ENCODE measurements at places on chromosomes 13 and 19.

DNA sequence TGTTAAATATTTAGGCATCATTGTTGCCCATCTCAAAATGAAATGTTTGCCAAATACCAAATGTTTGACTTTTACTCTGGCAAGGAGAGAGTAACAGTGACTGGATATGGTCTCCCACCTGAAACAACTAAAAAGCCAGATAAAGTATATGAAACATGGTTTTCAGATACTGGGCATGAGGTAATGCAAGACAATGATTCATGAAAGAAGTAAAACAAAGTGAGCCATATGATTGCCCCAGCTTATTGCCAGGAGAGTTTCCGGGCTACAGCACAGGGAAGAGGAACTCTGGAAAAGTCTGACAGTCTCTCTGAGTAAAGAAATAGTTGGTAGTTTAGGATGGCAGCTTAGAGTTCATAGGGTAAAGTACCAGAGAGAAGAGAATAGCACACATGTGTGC lies 354.6 kb downstream of the DNAJC15 start:
- no peak for DNase-seq

DNA sequence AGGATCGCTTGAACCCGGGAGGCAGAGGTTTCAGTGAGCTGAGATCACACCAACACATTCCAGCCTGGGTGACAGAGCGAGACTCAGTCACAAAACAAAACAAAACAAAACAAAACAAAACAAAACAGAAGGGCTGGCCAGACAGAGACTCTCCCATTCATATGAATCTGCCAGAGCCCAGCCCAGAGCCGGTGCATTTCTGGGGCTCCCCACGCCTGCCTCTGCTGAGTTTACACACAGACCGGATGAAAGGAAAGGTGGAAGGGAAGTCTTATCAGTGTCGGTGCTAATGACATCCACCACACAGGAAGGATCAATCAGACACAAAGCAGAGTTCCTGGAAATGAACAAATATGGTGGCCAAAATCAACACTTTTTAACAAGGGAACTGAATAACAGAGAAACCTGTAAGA lies 6.8 kb downstream of the TRAPPC6A start:
- DNase-seq = no peak

GRCh38 chr19:1271528-1272422 lies 2.6 kb downstream of the CIRBP start:
- no peak for DNase-seq

- no peak for DNase-seq
Observed at GRCh38 chr19:24046550-24046949, 40.4 kb upstream of the ZNF254 start.

DNA sequence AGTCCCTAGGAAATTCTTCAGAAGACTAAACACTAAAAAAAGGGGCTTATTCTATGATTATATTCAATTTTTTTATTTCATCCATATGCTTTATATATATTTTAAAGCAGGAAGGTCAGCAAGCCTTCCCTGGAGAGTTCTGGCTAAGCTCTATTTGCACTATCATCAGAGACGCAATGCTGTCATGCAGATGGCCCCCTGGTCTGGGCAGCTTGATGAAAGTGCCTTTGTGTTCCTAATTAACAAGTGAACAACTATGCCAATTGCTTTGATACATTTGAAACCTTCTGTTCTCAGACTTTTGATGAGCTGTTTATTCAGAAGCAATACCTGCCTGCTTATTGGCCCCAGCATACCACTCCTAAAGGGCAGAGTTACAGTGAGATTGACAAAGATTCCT lies 1344.6 kb downstream of the OLFM4 start:
- DNase-seq = no peak

DNA sequence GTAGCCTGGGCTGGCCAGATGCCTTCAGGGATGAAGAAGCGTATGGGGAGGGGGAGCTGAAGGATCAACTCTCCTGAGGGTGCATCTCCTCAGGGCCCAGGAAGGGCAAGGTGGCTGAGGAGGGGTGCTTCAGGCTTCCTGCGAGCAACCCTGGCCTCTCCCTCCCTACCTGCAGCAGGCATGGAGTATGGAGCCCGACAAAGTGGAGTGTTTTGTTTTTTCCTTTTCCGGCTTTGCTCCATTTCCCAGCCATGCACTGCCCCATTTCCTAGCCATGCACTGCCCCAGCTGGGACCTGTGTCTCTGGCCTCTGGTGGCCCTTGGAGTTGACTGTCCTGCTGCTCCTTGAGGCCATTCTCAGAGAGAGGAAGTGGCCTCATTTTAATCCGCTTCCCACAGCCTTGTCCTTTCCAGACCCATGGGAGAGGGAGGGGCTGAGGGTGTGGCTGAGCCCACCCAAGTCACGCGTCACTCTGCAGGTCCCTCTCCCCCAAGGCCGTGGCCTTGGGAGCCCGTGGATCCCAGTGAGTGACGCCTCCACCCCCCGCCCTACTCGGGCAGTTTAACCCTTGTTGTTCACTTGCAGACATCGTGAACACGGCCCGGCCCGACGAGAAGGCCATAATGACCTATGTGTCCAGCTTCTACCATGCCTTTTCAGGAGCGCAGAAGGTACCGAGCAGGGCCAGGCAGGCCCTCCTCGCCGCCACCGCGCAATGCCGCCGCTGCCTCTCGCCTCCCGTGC lies 34.4 kb downstream of the CAPN12 start:
- DNase-seq = no peak

- DNase-seq = no peak
Observed at GRCh38 chr19:18514800-18515682, 6.8 kb downstream of the ELL start.

DNA sequence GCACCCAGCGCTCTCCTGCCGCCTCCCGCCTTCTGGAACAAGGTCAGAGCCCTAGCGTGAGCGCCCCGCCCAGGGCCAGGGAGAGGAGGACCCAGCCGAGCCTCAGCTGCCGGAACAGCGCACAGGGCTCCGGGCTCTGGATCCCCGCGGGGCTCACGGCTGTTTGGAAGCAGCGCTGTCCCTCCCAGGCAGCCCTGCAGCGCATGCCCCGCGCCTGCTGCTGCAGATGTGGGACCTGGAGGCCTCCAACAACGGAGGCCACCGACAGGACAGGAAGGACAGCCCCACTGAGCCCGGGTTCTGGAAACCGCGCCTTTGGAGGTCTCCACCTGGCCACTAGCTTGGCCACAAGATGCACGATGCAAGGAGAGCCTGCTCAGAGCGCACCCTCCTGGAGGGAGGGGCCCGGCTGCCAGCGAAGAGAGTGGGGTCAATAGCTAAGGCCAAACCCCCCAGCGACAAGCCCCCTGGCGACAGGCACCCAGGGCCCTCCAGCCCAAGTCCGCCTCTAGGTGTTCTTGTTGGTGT lies 12.6 kb downstream of the ZSCAN18 start:
- DNase-seq = no peak

- DNase-seq = no peak
Observed at GRCh38 chr13:61045251-61045650, 370.4 kb downstream of the PCDH20 start.

GRCh38 chr19:10747271-10747670 lies 29.4 kb downstream of the DNM2 start:
- DNase-seq = no peak

Measured in stimulated activated CD8-positive, alpha-beta memory T cell treated with anti-CD3 and anti-CD28 coated beads, Interleukin-2, amount 100 ng/mL, for 1 hour (primary cell).